SHP77 treated with DMSO at 0.1 percent for 48 hours (cell line): ENCODE measurements at places on chromosomes 12 and 14.

GRCh38 chr14:80212023-80212397 is 706 bp upstream of the DIO2 start:
- no peak for DNase-seq

DNA sequence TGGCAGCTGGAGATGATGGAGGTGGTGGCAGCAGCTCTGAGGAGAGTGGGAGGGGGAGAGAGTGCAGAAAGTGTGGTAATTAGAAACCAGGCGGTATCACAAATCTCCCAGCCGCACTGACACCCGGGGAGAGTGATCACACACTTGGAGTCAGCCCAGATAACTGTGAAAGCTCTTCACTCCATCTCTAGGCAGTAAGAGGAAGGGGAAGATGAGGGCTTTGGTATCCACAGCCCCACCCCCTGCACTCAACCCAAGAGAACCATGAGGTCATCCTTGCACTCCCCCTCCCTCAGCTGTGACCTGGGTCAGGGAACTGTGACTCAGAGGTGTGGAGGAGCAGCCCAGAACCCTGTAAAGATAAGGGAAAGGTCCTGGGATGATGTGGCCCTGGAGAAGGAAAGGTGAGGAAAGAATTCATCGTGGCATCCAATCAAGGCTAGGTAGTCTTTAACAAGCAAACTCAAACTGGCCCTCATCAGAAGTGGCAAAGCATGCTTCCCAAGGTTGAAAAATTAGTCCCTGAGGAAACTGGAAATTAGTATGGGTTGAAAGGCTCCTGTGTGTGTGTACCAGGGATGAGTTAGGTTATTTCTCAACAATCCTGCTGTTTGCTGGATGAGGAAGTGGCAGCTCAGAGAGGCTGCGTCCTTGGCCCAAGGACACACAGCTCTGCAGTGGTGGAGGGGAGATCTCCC is 111.0 kb upstream of the LHX5 start:
- DNase-seq = peak; percentile 73

DNA sequence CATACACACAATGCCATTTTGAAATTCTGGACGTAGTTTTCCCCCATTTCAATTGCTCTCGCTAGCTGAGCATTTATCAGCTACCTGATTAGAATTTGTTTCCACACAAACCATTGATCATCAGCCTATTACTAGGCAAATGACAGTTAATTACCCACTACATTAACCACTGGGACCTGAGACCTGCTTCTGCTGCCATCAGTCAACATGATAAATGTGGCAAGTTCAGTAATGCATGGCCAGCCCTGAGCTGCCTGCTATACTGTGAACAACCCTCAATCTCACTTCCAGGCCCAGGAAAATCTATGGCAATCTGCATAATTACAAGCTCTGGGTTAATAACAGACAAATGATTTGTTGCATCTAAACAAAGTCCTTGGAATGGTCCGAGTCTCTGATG is 43.5 kb downstream of the LMO3 start:
- no peak for DNase-seq

DNA sequence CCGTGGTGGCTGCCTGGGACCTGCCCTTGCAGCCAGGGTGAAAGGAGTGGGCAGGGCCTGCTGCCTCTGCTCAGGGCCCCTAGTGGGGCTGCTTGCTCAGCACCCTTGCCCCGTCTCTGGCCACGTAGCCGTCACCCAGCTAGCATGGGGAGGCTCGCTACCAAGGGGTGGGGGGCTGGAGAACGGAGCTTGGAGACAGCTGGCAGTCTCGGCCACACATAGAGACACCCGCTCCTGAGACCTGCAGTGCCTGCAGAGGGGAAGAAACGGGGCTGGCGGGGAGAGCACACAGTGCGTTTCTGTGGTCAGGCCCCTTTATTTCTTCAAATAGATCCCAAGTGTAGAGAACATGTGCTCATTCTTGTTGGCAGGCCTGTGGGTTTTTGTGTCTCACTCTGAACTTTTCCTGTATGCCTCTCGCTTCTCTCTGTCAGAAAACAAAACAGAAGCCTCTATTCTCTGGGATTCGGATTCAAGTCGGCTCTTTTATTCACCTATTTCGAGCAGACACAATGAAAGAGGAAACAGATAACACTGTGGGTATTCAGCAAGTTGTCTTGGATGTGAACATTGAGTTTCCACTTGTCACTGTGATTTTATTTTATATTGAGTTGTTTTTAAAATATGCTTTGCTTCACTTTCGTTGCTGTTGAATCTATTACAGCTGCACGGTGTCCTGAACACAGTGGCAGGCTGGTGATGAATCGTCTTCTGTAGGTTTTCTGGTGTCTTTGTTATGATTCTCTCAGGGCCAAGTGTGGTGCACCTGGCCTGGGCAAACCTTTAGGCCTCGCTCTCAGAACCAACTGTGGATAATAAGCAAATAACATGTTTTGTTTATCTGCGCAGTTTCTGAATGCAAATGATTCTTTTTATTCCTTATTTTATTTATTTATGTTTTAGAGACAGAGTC is 26.5 kb downstream of the PACS2 start:
- DNase-seq = no peak

DNA sequence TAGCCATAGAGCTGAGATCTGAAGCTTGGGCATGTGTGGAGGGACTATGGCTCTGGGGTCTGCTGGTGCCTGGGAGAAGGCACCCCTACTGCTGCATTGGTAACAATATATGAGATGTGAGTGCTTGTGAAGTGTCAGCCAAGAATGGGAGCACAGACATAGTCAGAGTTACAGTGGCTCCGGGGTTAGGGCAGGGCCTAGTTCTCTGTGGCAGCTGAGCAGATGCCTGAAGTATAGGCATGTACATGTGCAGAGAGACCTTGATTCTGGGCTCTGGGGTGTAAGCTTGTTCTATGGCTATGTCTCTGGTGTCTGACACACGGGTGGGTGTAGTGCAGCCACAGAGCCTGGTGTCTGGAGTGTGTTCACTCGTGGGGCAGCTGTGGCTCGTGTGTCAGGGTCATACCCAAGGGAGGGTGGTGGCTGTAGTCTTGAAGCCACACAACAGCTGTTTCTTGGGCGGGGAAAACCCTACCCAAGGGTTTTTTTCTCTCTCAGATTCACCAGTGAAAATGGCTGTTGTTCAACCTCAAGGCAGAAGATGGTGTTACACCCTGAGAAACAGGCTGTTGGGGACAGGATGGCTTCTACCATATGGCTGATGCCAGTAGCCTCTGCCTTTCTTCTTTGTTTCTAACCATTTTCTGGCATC is 11.9 kb upstream of the TCL1A start:
- no peak for DNase-seq
